Daoy (cell line): ENCODE measurements at places on chromosomes 2 and 18.

DNA sequence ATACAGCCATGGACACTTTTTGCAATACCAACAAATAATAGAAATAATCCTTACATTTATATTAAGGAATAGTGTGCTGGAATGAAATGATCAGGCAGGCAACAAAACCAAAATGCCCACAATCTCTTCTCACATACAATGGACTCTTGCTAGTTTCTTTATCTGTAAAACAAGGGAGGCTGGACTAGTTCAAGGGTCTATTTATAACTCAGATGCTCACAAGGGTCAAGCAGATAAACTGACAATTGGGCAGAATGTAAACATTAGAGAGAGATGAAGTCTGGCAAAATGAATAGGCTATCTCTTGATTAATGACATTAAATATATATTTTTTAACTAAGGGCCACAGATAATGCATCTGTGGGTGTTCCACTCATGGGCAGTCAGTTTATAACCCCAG is 11.4 kb downstream of the PPIL3 start:
- no peak for DNase-seq

GRCh38 chr2:96823198-96823597 is 7.1 kb downstream of the CNNM3 start:
- DNase-seq, result no peak

DNA sequence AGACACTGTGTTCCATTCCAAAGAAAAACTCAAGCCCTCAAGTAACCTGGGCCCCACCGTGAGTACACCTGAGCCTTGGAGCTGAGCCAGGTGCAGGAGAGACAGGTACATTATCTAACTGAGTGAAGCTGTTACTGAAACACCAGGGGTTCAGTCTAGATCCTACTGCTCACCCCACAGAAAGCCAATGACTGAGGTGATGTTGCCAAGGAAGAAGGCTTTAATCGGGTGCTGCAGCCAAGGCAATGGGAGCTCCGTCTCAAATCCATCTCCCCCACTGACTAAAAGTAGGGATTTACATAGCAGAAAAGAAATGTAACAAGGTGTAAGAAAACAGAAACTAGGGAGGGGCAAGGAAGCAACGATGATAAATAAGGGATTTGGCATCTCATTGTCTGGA is 15.2 kb upstream of the SLC14A1 start:
- DNase-seq, result no peak

GRCh38 chr2:54564439-54564838 is 108.3 kb downstream of the SPTBN1 start:
- DNase-seq, result no peak

DNA sequence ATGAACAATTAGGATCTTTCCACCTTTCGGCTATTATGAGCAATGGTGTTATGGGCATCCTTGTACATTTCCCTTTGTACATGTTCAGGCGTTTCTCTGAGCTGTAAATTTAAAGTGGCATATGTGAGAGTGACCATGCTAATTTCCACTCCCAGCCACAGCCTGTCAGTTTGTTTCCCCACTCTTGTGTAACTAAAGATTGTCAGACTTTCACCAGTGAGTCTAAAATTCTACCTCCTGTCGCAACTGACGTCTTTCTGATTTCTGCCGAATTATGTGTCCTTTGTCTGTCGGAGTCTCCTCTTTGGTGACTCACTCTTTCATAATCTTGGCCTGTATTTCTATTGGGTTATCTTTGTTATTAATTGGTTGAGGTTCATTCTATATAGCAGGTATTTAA is 50.7 kb downstream of the TRAPPC12 start:
- no peak for DNase-seq

DNA sequence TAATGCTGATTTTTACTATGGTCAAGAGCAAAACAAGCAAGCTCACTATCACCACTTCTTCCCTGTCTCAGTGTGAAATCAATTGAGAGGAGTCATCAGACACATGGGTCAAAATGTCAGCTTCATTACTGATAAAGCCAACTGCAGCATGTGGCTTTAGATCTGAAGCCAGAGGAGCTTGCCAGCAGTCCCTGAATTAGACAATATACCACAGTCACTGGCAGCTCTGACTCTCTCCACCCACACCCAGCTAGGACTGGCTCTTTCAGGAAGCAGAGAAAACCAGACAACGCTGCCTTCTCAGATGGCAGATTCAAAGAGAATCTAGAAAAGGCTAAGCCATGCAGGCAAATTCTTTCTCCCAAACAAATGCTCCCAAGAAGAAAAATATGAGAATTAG is 20.0 kb upstream of the ASB18 start:
- no peak for DNase-seq

- DNase-seq, result no peak
Measured at GRCh38 chr2:199861132-199861774, 10.3 kb upstream of the FTCDNL1 start.

- no peak for DNase-seq
Measured at GRCh38 chr2:60629801-60630385, 76.4 kb upstream of the BCL11A start.
